ENCODE measurements at places on chromosomes 6 and 20. TPM values are rescaled to one million over a fixed set of nuclear protein-coding genes. Genes with fewer than 3 reads are reported as not detected.

The SOBP gene
- polyA plus RNA-seq = not detected

The IMPG1 gene
- polyA plus RNA-seq = not detected

The LTB gene
- 21.6 TPM for polyA plus RNA-seq

The USP49 gene
- polyA plus RNA-seq = 2.5 TPM

The UNC5CL gene
- polyA plus RNA-seq = not detected

DNA sequence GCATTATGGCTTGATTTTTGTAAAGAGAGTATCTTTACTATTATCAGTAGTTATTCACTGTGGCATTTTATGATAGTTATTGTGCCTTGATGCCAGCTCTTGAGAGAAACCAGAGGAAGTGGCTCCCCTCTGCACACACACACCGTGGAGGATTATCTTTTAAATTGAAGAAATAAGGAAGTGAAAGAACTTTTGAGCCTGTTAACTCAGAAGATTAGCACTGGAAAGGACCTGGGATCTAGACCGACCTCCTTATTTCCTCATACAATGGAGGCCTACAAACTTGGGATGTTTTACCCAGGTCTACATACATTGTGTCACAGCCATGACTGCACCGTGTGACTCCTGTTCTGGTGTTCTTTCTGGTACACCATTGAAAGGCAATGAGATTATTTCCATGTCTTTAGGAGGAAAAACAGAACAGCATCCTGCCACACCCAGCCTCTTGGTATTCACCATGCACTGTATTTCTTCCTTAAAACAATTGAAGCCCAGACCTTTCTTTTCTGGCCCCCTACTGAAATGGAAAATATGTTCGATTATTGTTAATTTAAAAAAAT lies 40.6 kb downstream of the HECA start:
- no peak for DNase-seq

GRCh38 chr20:37282556-37282955 lies 6.9 kb upstream of the MANBAL start:
- no peak for DNase-seq

- no peak for DNase-seq
Observed at GRCh38 chr6:44044154-44044539, 83.1 kb downstream of the MRPL14 start.

DNA sequence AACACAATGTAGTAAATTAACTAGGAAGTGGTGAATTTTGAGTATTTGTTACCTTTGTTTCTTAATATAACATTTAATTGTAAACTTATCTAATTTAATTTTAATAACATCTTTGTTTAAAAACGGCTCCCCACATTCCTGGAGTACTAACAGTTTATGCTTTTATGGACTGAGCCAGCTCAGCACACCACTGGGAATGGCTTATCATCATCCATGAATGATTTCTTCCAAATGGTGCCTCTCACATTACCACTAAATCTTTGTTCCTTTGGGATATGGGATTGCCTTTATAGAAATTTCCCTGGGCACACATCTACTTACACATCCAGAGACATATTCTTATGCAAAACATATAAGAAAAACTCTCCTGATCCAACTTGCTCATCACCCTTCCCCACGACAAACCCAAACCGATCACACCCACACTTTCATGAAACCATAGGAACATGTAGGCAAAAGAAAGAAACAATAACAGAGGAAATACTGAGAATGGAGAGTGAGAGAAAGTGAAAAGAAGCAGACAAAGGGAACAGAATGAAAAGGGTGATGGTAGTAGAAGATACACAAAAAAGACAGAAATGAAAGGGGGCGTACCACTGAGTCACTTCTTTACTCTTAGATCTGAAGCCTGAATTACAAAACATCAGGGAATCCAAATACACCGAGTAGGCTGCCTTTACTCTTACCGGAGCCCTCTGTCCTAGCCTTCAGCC lies 58.5 kb upstream of the KCNK16 start:
- DNase-seq = no peak

- no peak for DNase-seq
Observed at GRCh38 chr6:163776906-163777686, 362.6 kb downstream of the QKI start.

- DNase-seq = no peak
Observed at GRCh38 chr6:51618563-51618962, 468.9 kb downstream of the PKHD1 start.

- no peak for DNase-seq
Observed at GRCh38 chr20:56788041-56788670, 159.1 kb downstream of the TFAP2C start.

Data from CD14-positive monocyte (primary cell).